ENCODE measurements at places on chromosomes 6 and 20.
A peak's percentile ranks its signal among the peaks of the same experiment; 100 is the strongest.

DNA sequence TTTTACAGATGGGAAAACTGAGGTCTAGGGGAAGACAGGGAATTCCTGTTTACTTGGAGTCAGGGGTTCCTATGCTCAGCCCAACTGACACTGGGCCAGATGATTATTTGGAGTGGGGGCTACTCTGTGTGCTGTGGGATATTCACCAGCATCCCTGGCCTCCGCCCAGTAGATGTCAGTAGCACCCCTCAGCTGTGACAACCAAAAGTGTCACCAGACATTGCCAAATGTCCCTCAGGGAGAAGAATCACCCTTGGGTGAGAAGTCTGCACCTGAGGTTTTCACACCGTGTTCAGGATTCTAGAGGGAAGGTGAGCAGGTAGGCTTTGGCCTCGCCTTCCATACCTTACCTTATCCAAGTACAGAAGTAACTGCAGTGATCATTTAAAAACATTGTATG lies 27.6 kb downstream of the CDH26 start:
- no peak for DNase-seq

- no peak for DNase-seq
These were observed 89.8 kb upstream of the UST start for GRCh38 chr6:148657048-148657447.

DNA sequence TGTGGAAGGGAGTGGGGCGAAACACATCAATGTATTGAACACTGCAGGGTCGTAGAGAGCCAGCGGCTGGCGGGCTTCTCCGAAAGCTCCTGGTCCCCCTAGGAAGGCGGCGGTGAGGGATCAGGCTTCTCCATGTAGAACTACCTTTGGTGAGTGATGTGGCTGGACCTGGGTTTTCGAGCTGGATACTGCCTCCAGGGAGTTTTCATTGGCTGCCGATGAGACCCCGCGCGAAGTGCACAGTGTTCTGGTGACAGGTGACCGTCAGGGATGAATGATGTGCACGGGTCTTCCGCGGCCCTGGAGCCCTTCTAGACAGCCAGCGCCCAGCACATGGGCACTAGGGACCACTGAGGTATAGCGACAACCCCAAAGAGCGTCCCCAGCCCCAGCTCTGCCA lies 16.4 kb downstream of the ABT1 start:
- DNase-seq = no peak

GRCh38 chr6:55543633-55544309 lies 35.2 kb downstream of the HMGCLL1 start:
- DNase-seq = no peak

GRCh38 chr6:66051812-66052211 lies 344.8 kb upstream of the EYS start:
- DNase-seq = no peak

GRCh38 chr6:2900221-2900807 lies 2.8 kb downstream of the SERPINB9 start:
- no peak for DNase-seq

GRCh38 chr6:90354961-90355360 lies 58.3 kb upstream of the BACH2 start:
- no peak for DNase-seq

- peak; percentile 55 for DNase-seq
These were observed 107.2 kb upstream of the FOXA2 start for GRCh38 chr20:22691369-22692118.

GRCh38 chr6:84766118-84766798 lies 1.9 kb upstream of the TBX18 start:
- no peak for DNase-seq

GRCh38 chr20:58942549-58942948 lies 38.5 kb upstream of the NELFCD start:
- DNase-seq = no peak

- DNase-seq = no peak
These were observed 81.8 kb downstream of the LAMA2 start for GRCh38 chr6:128964771-128965170.

- no peak for DNase-seq
These were observed 66.3 kb upstream of the FBXL4 start for GRCh38 chr6:99014061-99014460.

GRCh38 chr20:13687815-13688214 lies 49.1 kb upstream of the TASP1 start:
- no peak for DNase-seq

GRCh38 chr20:34946661-34947060 lies 8.9 kb downstream of the GSS start:
- no peak for DNase-seq

DNA sequence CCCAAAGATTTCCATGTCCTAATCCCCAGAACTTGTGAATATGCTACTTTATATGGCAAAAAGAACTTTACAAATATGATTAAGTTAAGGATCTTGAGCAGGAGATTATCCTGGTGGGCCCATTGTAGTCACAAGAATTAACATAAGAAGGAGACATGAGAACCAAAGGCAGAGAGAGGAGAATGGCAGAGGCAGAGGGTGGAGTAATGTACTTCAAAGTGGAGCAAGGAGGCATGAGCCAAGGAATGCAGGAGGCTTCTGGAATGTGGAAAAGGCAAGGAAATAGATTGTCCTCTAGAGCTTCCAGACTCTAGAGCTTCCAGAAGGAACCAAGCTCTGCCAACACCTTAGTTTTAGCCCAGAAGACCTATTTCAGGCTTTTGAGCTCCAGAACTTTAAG lies 147.4 kb downstream of the MOXD1 start:
- no peak for DNase-seq

DNA sequence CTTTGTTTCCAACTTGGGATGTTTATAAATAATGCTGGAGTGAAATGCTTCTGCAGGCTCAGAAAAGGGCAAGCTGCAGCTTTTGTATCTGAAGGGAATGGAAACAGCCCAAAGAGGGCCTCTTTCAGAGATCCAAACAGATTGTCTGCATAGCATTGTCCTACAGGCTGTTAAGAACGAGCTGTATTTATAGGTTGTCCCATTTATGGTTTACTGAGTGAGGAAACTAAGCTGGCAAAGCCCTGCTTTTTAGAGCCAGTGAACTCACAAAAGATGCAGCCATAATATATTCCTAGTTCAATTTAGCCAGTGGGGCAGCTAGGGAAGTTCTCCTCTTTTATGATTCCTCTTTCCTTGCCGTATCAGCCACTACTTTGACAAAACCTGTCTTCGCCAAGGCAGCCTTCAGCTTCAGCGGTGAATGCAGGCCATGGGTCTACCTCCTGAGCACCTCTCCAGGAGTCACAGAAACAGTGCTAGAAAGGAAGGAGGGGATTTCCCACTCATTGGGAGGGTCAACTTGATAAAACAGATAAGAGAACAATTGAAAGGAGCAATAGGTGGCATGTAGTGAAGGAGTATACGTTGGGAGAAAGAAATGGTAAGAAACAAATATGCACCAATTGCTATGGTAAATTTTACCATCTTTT lies 15.0 kb downstream of the KIAA0319 start:
- no peak for DNase-seq

GRCh38 chr20:56595746-56596475 lies 33.2 kb upstream of the TFAP2C start:
- no peak for DNase-seq

- DNase-seq = no peak
These were observed 112.5 kb downstream of the SNX5 start for GRCh38 chr20:17856024-17856564.

DNA sequence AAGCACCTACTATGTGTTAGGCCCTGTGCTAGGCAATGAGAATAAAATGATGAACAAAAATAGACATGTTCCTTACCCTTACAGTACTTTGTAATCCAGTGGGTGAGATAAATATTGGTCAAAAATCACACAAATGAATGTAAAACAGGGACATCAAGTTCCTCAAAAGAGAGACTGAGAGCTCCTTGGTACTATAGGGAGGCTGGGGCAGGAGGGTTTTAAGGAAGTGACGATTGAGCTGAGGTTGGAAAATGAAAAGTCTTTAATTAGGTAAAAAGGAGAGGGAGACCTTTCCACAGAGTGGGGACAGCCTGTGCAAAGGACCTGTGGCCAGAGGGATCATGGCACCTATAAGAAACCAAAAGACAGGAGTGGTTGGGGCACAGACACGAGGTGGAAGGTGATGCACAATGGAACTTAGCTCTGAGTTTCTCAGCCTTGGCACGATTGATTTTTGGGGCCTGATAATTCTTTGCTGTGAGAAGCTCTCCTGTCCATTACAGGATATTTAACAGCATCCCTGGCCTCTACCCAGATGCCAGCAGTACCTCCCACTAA lies 140.3 kb downstream of the CEP57L1 start:
- no peak for DNase-seq

- DNase-seq = no peak
These were observed 25.8 kb upstream of the MTRF1L start for GRCh38 chr6:153028286-153028685.

DNA sequence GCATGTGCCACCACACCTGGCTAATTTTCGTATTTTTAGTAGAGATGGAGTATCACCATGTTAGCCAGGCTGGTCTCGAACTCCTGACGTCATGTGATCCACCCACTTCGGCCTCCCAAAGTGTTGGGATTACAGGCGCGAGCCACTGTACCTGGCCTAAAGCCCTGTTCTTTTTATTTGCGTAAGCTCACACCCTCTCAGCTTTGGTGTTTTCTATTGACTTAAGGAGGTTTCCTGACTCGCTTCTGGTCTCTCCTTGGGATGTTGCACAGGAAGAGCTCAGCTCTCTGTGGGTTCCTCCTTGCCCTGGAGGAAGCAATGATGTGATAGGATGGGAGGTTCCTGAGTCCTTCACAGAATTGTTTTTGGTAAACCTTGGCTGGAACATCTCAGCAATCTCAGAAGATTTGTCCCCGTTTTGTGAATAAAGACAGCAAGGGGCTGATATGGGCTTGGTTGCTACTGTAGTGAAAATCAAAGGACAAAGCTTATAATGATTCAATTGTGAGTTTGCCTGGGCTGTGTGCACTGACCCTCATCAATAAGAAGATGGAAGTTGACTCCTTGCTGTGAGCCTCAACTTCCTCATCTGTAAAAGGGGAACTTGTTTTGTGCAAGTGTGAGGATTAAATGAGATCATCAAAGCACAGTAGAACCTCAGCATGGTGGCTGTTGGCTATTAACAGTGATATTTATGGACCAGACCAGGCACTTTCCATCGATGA lies 27.0 kb downstream of the TOX2 start:
- DNase-seq = no peak

DNA sequence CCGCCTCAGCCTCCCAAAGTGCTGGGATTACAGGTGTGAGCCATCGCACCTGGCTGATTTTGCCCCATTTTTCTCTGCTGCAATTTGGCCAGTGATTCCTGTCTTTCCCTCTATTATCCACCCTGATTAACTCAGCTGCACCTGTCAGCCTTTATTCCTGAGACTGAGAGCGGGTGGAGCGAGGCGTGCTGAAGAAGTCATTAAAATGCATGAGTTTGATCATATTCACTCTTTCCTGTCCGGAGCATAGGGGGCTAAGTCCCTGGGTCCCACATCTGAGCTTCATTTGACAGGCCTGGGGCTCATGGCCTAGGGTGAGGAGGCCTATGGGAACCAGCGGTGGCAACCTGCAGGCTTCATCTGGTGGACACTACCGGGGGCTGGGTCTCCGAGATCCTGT lies 25.7 kb upstream of the CTNNBL1 start:
- no peak for DNase-seq

GRCh38 chr6:79453558-79454042 lies 83.6 kb downstream of the LCA5 start:
- DNase-seq = no peak

DNA sequence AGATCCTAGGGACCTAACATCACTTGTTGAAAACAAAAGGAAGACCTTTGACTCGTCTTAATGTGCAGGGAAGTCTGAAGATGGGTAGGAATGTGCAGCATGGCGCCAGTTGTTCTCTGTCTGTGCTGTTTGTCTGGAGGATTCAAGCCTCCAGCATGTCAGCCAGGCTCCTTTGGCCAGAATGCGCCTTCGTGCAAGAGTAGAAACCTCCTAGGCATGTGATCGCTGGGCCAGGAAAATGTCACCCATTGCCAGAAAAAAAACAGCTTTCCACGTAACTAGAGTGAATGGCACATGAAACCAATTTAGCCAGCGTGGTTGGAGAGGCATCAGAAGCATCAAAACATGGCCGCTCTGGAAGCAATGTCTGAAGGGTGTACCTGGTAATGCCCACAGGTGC lies 132.7 kb downstream of the EDN1 start:
- DNase-seq = no peak

GRCh38 chr6:53395986-53396385 lies 47.2 kb upstream of the ELOVL5 start:
- no peak for DNase-seq
